ENCODE measurements at places on chromosomes 1 and 21.

- ATAC-seq = peak; percentile 66
These were observed 74.1 kb upstream of the AKT3 start for GRCh38 chr1:243924188-243924587.

DNA sequence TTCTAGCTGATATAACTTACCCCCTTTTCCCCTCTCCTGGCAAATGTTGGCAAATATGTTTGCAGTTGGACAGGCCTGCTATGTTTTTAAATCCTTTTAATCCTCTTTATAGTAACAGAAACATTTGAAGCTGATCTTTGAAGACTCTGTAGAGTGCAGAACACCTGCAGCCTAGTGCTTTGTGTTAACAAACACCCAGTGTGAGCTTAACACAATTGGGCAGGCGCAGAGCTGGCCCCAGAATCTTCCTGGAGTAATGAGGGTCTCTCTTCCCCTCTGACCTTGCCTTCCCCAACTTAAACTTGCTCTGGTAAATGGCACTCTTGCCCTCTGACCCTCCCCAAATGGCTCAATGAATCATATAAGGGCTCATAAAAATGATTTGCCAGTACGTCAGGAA lies 247.9 kb upstream of the LYPLAL1 start:
- ATAC-seq = no peak

DNA sequence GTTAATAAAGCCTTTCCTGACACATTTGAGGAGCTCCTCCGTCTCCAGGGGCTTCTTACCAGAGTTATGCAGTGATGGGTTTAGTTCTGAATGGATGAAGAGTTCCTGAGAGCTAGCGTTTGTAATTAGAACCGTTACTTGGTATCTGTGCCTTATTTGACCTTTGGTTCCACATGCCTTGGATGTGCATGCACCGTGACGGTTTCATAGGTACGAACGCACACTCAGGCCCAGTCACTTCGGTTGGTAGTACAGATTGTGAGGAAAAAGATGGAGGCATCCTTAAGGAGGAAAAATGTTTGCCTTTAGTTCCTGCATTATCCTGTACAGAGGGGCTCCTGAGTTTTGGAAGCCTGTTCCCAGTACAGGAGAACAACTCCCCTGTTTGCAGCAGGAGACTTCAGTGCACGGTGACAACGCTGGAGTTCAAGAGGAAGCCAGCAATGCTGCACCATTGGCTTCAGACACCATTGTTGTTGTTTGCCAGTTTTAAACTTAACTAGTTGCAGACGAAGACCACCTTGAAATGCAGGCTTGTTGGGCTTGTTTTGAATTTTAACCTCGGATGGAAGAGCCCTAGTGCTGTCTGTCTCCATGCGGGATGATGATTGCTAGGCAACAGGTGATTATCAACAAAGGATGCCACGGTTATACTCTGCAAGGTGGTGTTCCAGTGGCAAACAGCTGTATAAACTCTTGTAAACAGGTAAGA lies 8.2 kb downstream of the RBM15 start:
- no peak for ATAC-seq

DNA sequence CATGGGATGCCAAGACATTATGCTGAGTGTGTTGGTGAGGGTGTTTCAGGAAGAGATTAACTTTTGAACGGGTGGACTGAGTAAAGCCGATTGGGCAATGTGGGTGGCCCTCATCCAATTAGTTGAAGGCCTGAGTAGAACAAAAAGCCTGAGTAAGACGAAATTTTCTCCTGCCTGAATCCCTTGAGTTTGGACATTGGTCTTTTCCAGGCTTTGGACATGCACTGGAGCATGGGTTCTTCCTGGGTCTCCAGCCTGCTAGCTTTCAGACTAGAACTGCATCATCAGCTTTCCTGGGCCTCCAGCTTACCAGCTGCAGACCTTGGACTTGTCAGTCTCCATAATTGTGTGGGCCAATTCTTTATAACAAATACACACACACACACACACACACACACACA lies 63.6 kb downstream of the NIBAN1 start:
- no peak for ATAC-seq

DNA sequence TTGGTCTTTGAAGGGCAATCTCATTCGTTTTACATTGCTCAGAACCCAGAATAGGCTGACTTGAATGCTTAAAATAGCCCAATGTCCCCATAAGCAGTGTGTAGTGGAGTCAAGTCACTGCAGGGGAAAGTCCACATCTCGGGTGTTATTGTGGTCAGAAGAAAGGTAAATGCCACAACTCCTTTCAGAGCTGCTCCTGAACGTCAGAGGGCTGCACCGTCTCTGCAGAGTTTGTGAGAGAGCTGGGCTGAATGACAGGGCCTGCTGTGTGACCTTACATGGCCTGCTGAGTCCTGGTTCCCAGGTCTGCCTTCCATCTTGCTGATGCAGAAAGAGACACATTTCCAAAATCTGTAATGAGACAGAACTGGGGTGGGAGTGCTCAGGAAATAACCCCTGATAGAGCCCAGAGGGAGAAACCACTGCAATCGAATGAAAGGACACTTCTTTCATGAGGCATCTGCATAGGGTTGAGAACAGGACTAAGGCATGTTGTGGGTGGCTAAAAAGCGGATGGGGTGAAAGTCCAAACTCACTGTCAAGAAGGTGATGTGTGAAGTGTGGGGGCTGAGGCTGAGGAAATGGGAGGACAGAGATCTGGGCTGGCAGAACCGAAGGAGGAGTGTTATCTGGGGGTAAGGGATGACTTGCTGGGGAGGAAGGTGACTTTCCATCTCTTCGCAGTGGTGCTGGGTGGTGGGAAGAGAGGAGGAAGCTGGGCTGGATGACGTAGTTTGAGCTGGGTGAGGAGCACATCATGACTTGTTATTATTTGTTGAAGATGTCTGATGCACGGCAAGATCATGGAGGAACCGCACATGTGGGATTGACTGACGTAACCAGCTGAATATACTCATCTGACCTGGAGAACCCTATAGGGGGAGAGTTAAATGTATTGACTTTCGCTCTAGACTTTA lies 33.7 kb downstream of the XCL2 start:
- ATAC-seq = no peak

DNA sequence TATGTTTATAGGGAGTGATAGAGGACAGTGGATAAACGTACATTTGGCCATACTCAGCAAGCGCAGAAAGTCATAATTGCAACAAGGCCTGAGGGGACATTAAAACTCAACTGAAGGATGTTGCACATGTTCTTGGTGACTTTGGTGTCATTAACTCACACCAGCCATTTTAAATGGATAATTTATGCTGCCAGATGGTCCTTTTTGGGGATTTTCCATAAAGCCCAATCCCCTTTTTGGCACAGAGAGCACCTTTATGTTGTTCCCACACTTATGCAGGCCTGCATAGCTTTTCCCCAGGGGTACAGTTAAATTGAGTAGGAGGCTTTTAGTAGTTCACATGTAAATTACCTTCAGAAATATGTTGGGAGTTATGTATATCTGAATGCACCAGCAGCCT lies 279.6 kb downstream of the NFIA start:
- no peak for ATAC-seq

DNA sequence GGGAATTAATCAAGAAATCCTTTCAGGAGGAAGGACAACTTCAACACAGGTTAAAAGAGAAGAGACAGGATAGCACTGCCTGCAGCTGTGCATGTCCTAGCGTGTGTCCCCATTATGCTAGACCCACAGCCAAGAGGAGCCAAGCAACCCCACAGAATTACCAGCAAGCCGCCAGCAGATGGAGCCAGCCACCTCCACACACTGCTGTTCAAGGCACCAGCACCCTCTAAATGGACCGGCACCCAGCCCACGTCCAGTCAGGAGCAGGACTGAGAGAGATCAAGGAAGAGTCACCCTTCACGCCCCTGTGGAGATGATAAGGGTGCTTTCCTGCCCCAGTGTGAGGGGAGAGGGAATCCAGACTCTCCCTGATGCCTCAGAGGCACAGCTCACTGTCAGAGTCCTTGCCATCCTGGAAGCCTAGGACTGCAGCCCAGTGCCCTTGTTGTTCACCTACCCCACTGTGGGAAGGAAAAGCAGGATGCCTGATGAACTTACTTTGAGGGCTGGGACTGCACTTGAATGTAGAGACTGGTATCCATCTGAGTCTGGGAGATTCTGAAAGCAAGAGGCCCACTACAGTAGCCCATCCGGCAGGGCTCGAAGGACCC lies 37.1 kb upstream of the CTTNBP2NL start:
- peak; percentile 96 for ATAC-seq

- no peak for ATAC-seq
These were observed 49.8 kb downstream of the CSMD2 start for GRCh38 chr1:34115233-34115632.
